ENCODE measurements at places on chromosomes 7 and 10.

- DNase-seq: peak; percentile 69
Measured at GRCh38 chr10:90871766-90872647, at the start of gene RPP30. RPP30 (plus strand) TSS chr10:90871974; CDS start chr10:90871987, 13 bp downstream.

- DNase-seq: peak; percentile 66
Measured at GRCh38 chr7:140230516-140230860, 53.7 kb upstream of the KDM7A start.

DNA sequence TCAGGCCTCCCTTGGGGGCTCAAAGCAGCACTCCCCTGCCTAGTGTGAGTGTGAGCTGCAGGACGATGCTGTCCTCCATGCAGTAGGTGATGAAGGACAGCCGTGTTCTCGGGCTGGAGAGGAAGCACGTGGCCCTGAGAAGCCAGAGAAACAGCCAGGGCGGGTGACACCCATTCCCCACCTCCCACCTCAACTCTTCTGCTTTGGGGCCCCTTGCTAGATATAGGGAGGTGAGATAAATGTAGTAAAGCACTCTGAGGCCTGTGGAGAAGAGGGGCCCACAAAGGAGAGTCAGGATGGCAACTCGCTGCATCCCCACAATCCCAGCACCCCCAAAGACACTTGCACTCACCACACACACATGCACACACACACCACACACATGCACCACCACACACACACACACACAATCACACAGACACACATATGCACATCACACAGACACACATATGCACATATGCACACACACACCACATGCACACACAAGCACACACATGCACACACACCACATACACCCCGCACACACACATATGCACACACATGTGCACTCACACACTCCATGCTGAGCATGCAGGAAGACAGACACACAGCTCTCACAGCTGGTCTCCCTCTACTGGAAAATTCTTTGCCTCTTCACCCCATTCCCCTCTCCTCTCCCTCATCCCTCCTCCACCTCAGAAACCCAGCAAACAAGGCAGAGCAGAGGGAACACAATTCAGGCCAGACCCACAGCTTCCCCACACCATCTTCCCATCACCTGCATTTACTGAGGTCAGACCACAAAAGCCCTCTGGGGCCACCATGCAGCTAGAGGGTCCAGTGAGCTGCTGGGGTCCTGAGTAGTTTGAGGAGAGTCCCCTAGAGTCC, 30.5 kb downstream of the ANXA8 start:
- DNase-seq: no peak

- DNase-seq: no peak
Measured at GRCh38 chr10:80154978-80155695, 22.6 kb downstream of the PLAC9 start.

- DNase-seq: no peak
Measured at GRCh38 chr7:23222439-23223030, 24.0 kb upstream of the GPNMB start.

DNA sequence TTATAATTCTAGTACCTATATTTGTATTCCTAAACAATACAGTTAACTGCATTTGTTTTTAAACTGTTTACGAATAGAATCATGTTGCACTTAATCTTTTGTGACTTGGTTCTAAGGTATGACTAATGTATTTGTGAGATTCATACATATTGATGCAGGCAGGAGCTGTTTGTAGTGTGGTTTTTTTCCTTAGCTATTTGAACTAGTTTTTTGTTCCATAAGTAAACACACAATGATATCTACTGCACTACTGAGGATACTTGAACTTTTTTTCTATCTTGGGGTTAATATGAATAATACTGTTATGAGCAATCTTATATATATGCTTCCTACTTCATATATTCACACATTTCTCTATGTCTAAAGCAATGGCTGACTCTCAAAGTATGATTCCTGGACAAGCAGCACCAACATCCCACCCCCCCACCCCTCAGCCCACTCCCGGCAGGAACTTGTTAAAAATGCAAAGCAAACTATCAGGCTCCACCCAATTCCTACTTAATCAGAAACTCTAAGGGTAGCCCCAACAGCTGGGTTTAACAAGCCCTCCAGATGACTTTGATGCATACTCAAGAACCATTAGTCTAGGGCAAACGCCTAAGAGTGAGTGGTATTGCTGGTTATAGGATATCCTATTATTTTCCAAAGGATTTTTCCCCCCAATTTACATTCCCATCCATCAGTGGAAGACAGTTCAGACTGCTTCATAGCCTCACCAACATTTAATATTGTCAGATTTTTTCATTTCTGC, 25.8 kb downstream of the BRAF start:
- DNase-seq: no peak

- DNase-seq: no peak
Measured at GRCh38 chr7:668139-668931, 58.2 kb upstream of the DNAAF5 start.

GRCh38 chr10:43844221-43844620, 195.5 kb upstream of the ZNF32 start:
- DNase-seq: no peak

DNA sequence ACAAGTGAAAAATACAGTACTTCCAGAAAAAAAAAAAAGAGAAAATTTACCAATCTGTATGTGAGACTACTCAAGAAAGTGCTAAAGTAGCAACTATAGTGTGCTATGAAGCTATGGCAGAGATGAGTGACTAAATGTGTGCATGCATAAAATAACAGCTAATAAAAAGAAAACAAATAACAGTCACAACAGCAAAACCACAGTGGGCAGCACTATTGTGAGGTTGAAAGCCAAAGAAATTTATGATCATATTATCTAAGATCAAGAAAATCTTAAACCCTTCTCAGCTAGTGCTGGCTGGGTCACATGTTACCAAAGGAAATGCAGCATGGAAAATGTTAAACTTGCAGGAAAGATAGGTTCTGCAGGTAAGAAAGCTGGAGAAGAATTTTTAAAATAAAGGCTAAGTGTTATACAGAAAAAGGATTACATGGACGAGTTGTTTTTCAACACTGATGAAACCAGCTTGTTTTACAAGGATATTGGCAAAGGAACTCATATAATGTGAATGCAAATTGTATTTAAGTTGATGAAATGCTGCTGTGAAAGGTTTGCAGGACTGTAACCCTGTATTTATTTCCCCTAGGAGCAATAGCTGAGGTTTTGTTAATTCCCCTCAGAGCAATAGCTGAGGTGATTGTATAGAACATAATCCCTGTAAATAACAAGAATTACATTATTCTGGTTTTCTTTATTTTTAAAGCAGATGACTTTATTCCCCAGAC, 15.6 kb upstream of the OR2A5 start:
- no peak for DNase-seq

DNA sequence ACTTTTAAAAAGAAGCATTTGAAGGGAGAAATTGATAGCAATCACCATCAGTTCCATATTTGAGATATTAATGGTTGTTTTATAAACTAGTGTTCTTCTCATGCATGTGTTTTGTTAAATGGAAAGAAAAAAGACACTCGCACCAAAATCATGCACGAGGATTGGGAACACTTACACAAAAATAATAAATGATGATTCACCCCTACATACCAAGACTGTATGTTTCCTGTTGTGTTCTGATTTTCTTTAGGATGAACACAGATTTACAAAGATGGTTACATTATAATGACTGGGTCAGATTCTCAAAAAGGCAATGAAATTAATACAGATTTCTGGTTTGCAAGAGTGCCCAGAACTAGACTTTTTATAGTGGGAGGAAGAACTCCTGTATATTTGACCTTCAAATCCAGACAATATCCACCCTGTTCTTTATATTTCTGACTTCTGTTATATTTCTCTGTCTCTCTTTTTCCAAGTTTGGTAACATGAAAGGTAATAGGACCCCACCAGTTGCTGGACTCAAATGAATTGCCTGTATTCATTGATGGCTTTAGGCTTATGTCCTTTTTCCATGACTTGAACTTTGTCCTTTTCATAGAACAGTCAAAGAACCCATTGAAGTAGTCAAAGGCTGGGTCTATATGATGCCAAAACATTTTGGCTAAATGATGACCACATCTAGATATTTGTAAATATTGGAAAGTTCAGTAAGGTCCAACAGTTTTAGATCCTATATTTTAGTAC, 54.4 kb downstream of the SEMA3A start:
- no peak for DNase-seq

DNA sequence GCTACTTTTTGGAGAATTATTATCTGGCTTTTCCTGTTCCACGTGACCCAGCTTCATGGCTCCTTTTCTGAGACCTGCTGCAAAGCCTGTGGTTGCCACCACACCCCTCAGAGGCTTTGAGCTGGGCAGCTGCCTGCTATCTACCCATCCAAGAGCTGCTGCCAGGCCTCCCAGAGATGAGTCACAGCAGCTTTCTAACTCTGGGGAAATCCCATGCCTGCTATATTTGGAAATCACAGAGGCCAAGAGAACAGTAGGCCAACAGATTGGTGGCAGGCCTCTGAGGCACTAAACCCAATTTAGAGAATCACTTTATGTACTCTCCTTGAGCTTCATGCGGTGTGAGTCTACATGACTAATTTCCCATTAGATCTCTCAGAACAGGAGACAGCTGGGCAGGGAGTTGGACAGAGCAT, 35.2 kb downstream of the SGCE start:
- no peak for DNase-seq

DNA sequence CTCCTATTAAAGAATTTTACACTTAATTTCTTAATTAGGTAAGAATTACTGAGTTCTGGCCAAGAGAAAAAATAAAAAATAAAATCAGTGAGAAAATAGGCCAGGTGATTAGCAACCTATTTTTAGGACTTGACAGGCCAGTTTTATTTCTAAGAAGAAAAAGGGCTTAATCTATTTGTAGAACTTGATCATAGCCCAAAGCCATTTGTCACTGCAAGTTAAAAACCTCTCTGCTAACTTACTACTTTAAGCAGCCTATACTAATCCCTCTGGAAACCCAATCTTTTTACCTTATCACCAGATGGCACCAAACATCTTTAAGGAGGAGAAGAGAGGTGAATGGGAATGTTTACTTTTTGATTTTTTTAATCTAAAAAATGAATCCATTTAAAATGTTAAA, 222.1 kb upstream of the RHOBTB1 start:
- DNase-seq: no peak

Measured in T follicular helper cell (primary cell).